ENCODE measurements at places on chromosomes 2 and 18.

- no peak for DNase-seq
Observed at GRCh38 chr2:171678619-171679018, 8.7 kb upstream of the DYNC1I2 start.

GRCh38 chr18:80202264-80202998 lies 44.9 kb downstream of the PARD6G start:
- no peak for DNase-seq

DNA sequence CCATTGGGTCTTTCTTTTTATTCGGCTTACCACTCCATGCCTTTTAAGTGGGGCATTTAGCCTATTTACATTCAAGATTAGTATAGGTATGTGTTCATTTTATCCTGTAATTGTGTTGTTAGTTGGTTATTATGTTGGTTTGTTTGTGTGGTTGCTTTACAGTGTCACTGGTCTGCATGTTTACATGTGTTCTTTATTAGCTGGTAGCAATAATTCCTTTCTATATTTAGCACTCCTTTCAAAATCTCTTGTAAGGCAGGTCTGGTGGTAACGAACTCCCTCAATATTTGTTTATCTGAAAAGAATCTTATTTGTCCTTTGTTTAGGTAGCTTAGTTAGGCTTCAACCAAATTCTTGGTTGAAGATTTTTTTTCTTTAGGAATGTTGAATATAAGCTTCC lies 68.7 kb upstream of the XDH start:
- DNase-seq = no peak

DNA sequence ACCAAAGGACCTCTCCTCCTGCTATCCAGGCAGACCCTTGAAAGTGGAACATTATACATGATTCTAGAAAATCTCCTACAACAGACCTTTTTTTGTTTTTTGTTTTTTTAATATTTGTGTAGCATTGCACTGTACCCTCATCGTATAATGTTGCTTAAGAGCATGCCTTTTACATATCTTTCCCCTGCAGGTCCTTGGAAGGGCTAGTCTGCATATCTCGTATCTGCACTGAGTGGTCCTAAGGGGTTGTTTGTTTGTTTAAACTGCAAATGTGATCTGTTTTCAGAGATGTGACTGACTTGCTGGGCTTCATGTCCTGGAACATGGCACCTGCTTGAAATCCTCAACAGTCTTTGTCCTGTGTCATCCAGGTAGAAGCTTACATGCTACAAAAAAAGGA lies 204.1 kb downstream of the FAM210A start:
- peak; percentile 17 for DNase-seq

DNA sequence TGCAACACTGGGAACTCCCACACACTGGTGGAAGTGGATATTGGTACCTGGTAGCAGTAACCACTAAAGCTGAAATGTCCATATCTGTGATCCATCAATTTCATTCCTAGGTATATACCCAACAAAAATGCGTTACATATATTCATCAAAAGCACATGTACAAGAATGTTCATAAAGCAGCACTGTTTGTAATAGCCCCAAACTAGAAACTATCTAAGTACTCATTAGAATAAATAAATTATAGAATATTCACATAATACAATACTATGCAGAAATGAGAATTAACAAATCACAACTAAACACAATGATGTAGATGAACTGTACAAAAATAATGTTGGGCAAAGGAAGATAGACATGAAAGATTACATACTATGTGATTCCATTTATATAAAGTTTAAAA lies 11.1 kb upstream of the TLK1 start:
- no peak for DNase-seq

DNA sequence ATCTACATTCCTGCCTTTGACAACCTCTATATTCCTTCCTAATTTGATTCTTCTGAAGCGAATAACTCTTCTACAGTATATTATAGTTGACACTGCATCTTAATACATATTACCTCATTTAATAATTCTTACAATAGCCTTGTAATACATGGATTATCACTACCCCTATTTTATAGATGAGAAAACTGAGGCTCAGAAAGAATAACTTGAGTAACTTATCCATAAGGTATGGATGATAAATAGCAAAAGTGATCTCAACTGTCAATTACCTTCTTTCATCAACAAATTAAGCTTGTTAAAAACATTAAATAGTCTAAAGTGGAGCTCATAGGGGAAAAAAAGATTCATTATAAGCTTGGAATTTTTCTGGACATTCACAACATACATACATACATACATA lies 4.6 kb downstream of the VPS54 start:
- no peak for DNase-seq

DNA sequence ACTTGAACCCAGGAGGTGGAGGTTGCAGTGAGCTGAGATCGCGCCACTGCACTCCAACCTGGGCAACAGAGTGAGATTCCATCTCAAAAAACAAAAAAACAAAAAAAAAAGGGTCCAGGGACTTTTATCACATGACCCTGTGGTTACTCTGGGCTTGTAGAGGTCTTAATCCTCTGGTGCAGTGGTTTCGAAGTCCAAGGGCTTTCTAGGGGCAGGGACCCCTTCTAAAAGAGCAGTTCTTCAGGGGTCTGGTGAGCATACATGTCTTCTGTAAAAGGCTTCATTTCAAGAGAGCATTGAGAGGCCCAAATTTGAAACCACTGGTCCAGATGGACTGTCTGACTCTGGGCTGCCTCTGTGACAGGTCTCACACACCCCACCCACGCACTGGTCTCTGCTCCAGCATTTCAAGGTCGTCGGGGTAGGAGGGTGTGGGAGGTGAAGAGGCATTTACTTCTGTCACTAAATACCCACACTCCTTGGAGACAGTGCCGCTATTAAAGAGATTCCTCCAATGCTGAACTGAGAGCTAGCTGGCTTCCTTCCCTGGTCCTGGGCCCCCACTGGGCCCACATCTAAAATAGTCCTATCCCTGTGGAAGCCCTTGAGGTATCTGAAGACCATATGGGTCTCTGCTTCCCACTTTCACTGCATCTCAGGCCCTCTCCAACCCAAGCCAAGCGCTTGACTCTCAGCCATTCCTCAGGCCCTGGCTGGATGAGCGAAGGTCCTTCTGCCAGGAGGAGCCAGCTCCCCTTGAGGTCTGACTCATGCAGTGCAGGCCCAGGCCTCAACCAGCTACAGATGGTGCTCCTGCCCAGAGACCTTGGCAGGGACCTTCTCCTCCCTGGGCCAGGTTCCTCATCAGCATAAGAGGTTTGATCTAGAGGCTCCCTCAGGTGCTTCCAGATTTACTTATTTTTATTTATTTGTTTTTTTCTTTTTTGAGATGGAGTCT lies 44.8 kb downstream of the PAX8 start:
- DNase-seq = no peak

All from hematopoietic multipotent progenitor cell treated with erythropoietin and hydrocortisone succinate and interleukin-3 and kit ligand, for 15 days (in vitro differentiated cells).